Endothelial cell of umbilical vein (primary cell): ENCODE measurements at places on chromosomes 1 and 21. TPM values are rescaled to one million over a fixed set of nuclear protein-coding genes. Genes with fewer than 3 reads are reported as not detected.
A peak's percentile ranks its signal among the peaks of the same experiment; 100 is the strongest.

GRCh38 chr1:153485863-153486262 lies 25.4 kb upstream of the S100A7 start:
- DNase-seq: no peak

The F13B gene
- not detected in 2 replicates for total RNA-seq

The SLC35F3 gene
- total RNA-seq: not detected in 2 replicates

The SMIM1 gene
- total RNA-seq: 1.2 and 2.9 TPM in 2 replicates

- peak; percentile 29 for DNase-seq
These were observed 49.2 kb downstream of the RALGPS2 start for GRCh38 chr1:178774263-178774662.

GRCh38 chr1:83828456-83828855 lies 170.5 kb downstream of the TTLL7 start:
- DNase-seq: no peak

DNA sequence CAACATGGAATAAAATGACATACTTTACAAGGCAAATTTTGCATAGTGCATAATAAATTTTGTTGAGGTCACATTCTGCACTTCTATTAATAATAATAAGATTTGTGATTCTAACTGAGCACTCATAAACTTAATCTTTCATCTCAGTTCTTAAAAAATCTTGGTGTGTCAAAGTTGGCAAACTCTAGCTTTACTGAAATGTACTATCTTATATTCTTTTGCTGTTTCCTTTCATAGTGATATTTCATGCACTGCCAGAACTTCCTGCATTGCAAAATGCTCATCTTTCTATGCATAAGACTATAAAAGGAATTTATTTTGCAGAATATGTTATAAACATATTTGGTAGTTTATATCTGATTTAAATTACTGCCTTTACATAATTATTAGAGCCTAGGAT lies 797.6 kb downstream of the ADGRL2 start:
- no peak for DNase-seq

DNA sequence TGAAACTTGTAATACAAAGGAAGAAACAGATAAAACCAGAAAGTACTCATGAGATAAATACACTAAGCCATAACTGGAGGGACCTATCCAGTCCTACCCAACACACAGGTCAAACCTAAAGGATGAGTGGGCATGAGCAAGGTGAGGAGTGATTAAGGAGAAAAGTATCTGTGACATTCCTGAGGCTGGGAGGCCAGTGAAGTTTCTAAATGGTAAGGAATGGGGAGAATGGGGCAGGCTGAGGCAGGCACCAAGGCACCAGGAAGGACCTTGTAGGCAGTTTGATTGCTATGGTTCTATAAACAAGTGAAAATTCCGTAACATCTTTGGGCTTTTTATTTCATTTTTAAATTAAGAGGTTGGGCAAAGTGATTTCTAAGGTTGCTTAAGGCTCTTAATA lies 10.4 kb downstream of the DDX59 start:
- no peak for DNase-seq

The CFAP57 gene
- 0.28 and 0.88 TPM in 2 replicates for total RNA-seq

DNA sequence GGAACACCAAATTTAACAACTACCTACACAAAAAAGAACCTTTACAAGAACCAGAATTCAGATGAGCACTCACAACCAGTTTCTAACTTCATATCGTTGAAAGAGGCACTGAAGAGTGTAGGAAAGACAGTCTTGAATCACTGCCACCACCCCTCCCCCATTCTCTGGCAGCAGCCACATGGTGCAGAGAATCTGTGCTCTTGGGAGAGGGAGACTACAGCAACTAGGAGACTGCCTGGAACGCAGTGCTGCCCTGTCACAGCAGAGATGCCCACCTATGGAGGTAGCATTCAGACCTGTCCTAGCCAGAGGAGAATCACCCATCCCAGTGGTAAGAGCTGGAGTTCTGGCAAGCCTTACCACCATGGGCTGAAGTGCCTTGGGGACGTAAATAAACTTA lies 7.3 kb downstream of the CCN1 start:
- no peak for DNase-seq

The S100A7 gene
- not detected in 2 replicates for total RNA-seq

GRCh38 chr1:116277840-116278540 lies 95.1 kb upstream of the ATP1A1 start:
- DNase-seq: no peak

GRCh38 chr21:45310459-45310858 lies 22.8 kb upstream of the POFUT2 start:
- DNase-seq: no peak

- peak; percentile 22 for DNase-seq
These were observed 173.6 kb downstream of the COP1 start for GRCh38 chr1:176033474-176033873.

GRCh38 chr1:33349081-33349759 lies 28.3 kb upstream of the A3GALT2 start:
- DNase-seq: peak; percentile 40

DNA sequence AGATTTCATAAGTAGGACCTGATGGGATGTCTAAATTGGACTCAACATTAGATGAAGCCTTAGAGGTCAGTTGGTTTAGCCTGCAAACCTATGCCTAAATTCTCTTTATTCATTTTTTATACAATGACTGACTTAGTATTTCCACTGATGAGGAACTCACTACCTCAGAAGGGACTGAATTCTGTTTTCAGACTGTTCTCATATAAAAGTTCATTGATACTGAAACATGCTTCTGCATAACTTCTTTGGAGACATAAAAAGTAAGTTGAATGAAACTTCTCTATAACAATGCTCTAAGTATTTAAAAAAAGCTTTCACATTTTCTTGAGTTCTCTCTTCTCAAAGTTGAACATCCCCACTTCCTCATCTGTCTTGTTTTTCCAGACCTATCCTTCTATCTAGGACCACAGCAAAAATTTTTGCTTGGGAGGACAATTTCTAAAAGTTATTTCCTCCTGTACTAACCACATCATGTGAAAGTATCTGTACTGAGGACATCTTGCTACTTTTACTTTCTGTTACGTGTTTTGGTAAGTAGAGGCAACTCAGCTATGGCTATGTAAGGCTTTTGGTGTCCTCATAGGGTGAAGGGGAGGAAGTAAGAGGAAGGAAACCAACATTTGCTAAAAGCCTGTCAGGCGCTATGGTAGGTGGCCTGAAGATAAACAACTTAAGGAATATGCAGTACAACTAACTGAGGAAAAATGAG lies 64.1 kb downstream of the USP24 start:
- no peak for DNase-seq

The TGFB2 gene
- total RNA-seq: 31.5 and 43.5 TPM in 2 replicates

The AGT gene
- not detected in 2 replicates for total RNA-seq

GRCh38 chr1:27868932-27869718 lies 3.2 kb upstream of the THEMIS2 start:
- DNase-seq: peak; percentile 33

The CDKN2C gene
- total RNA-seq: 19.6 and 19.8 TPM in 2 replicates

The GBP6 gene
- not detected in 2 replicates for total RNA-seq

DNA sequence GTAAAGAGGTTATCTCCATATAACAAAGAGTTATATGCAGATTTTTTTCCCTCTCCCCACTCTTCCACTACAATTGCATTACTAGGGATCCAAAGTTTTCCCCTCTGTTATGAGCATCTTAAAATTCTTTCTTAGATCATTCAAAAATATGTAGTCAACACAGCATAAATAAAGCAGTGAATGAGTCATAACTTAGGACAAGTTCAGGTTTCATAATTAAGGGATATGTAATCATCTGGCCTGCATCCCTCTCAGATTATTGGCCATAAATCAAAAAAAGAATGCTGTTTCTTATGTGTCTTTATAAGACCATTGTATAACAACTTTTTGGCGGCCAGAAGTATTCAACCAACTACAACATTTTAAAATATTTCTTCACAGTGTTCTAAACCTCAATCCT lies 1526.1 kb downstream of the KCNT2 start:
- DNase-seq: no peak

DNA sequence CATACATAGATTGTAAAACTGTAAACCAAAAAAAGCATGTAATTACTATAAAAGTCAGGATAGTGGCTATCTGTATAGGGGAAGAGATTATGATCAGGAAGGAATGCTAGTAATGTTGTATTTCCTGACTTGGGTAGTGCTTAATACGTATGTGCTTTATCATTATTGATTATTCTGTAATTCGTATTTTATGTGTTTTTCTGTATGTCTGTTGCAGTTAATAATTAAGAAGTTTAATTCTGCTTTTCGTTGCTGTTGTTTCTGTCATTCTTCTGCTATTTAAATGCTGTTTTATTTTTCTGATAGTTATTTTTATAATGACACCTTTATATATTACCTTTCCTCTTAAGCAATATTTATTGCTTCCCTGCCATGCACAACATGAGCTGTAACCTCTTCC lies 29.3 kb upstream of the TRIM33 start:
- DNase-seq: no peak

The TMOD4 gene
- 1.4 TPM in 2 replicates for total RNA-seq

DNA sequence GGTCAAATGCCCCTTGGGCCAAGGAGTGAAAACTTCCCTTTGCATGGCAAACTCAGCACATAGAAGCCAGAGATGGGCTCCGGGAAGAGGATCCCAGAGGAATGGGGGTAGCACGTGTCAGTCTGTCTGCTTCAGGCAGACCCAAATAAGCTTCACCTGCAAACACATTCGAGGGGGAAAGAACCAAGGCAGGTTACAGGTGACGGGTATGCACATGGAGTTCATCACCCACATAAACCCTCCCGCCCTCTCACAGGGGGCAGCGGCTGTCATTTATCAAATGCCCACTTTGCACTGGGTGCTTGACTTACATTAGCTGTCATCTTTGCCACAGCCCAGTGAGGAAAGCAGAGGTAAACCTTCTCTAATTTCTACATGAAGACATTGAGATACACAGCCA lies 73.0 kb upstream of the TLR5 start:
- DNase-seq: no peak
